ENCODE measurements at places on chromosomes 13 and 19. TPM values are rescaled to one million over a fixed set of nuclear protein-coding genes. Genes with fewer than 3 reads are reported as not detected.

The ZNF222 gene
- 5.8 TPM for total RNA-seq

The HPN gene
- 0.13 TPM for total RNA-seq

The AMER2 gene
- 0.04 TPM for total RNA-seq

The NDUFA13 gene
- 242 TPM for total RNA-seq

The ZNF569 gene
- total RNA-seq: 8.3 TPM

The ADGRE1 gene
- 0.04 TPM for total RNA-seq

Data from muscle of leg (tissue), 16 donors.